ENCODE measurements at places on chromosomes 2 and 18. TPM values are rescaled to one million over a fixed set of nuclear protein-coding genes. Genes with fewer than 3 reads are reported as not detected.

DNA sequence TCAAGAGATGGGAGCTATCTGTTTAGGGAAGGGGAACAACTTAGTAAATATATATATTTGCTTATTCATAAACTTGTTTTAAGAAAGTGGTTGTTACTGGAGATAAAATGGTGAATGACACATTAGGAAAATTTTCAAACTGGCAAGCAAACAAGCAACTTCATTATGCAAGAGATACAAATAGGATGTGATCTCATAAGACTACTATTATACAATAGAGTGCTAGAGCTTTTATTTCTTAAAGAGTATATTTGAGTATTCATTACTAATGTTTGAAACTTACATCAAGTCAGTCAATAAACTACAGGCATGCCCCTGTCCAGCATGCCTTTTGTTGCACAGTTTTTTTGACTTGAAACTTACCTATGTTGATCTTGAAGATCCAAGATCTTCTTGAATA lies 355.2 kb upstream of the KCNJ3 start:
- no peak for DNase-seq

TMEM169 gene
- total RNA-seq: 0.36 TPM

DNA sequence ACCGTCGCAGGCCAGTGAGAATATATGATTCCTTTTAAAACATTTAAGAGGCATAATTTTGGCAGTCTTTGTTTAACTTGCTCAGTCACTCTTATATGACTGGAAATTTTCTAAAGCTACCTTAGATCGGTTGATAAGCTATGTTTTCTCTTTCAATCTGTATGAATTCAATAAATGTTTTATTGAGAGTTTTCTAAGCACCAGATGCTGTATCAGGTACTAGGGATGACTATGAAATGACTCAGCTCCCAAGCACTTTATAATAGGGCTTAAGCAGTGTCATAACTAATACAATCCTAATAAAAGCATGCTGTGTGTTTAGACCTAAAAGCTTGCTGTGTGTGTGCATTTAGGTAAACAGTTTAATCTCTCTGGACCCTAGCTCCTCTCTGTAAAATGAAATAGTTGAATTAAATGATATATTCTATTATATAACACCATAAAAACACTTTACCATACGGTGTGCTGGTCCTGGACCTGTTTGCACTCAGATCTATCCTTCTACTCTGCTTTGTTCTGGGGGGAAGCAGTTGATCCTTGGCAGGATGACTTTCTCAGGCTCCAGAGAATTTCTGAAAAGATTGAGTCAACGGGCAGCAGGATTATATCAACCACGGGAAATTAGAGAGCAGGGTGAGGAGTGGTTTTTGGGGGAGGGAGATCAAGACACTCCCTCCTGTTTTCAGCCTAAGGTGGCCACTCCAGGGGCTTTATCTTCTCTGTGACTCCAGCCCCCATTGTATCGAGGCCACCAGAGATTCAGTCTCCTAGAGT lies 26.1 kb upstream of the SLC38A11 start:
- peak; percentile 49 for DNase-seq

DNA sequence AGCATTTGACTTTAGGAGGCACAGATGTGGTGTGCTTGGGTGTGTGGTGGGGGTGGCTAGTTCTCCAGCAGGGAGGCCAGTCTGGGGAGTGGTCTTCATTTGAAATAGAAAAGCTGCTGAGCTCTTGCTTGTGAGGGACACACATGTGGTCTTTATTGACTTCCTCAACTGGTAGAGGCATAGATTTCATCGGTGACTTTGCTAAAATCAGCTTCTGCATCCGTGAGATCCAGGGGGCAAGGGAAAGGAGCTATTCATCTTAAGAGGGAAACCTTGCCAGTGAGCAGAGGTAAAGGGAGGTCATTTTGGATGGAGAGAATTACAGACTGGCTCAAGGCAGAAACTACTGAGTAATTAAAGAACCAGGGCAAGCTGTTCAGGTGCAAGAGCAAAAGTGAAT lies 4.7 kb downstream of the MAPRE3 start:
- DNase-seq: no peak

BOLL gene
- total RNA-seq: not detected

DNA sequence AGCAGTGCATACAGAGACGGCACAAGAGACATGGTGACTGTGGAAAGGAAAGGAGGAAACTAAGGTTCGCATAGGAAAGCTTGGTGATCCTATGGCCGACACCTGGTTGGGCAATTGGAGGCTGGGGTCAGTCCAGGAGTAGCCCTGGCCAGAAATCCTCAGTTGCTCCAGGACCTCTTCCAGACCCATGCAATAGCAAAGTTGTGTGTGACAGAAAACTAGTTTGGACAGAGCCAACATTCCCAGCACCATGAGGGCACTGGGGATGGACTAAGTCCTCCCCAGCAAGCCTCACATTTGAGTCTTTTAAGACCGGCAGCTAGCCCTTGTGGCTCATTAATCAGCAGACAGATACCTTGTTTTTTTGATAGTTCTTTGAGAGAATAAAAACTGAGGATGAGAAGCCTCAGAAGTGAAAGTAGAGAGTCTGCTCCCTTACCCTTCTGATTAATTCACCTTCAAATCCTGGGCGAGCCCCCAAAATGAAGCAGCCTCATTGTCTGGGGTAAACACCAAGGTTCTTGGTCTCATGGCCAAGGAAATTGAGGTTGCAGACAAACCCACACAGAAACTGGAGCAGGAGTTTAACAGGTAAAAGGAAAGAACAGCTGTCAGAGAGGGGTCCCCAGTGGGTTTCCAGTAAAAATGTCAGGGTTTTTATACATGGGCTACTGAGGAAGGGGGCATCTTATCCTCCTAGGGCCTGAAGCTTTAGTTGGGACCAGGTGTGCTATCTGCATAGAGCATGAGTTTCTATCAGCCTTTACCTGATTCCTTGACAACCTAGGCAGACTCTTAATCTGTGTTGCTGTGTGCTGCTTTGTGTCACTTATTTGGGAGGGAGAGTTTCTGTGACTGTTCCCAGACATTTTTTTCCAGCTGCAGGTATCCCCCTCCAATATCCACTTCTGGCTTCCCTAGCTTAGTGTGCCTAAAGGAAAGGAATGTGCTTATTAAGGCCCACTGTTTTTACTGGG lies 39.1 kb downstream of the STK17B start:
- DNase-seq: no peak

GRCh38 chr2:196274387-196274809 lies 103.0 kb upstream of the STK17B start:
- DNase-seq: peak; percentile 48

GNLY gene
- total RNA-seq: not detected

GRCh38 chr18:24076950-24077349 lies 61.9 kb upstream of the CABYR start:
- no peak for DNase-seq

SERPINB12 gene
- total RNA-seq: not detected

GRCh38 chr2:26184555-26185303 lies 11.8 kb downstream of the GAREM2 start:
- DNase-seq: peak; percentile 83

GRCh38 chr2:105082107-105082506 lies 44.2 kb downstream of the MRPS9 start:
- no peak for DNase-seq

LCT gene
- total RNA-seq: not detected

TRIM43 gene
- not detected for total RNA-seq

- no peak for DNase-seq
Observed at GRCh38 chr2:50955081-50955480, 76.9 kb downstream of the NRXN1 start.

GRCh38 chr2:164696634-164697033 lies 75.4 kb upstream of the GRB14 start:
- DNase-seq: no peak

DNA sequence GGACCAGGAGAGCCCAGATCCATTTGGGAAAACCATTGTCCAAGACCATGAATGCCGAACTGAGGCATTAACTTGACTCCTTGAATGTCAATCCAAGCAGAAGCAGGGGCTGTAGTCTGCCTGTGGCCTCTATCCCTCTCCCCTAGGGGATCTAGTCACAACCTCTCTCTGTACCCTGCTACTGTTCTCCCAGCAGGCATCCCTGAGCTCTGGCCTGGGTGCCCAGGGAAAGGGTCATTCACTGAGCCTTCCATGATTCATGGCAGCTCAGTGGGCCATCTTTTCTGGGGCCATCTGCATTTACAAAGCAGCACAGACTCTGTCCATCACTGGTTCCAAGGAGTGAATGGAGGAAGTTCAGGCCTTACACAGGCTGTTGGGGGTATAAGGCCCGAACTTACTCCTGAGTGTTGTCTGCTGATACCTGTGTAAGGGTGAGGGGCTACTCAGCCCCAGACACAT lies 151.8 kb downstream of the ZFP36L2 start:
- no peak for DNase-seq

RUFY4 gene
- total RNA-seq: not detected

DNA sequence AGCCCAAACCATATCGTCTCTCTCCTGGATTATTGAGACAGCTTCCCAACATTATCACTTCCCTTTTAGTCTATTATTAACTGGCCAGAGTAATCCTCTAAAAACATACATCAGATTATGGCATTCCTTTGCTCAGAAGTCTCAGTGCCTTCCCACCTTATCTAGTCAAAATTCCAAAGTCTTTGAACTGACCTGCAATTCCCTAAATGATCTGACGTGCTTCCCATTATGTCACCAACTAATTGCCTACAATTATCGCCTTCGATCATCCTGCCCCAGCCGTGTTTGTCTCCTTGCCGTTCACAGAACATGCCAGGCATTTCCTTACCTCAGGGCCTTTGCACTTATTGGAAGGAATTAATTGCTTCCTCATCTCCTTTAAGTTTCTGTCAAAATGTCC lies 332.4 kb downstream of the IRS1 start:
- DNase-seq: no peak

HOXD13 gene
- total RNA-seq: not detected

GRCh38 chr2:81084101-81084500 lies 779.5 kb upstream of the LRRTM1 start:
- DNase-seq: no peak

GRCh38 chr18:50289108-50289443 lies 1.6 kb upstream of the CXXC1 start:
- DNase-seq: no peak

Measured in fibroblast of the aortic adventitia (primary cell).